ENCODE measurements at places on chromosomes 7 and 10. TPM values are rescaled to one million over a fixed set of nuclear protein-coding genes. Genes with fewer than 3 reads are reported as not detected.

DDC gene
- not detected for total RNA-seq

DNA sequence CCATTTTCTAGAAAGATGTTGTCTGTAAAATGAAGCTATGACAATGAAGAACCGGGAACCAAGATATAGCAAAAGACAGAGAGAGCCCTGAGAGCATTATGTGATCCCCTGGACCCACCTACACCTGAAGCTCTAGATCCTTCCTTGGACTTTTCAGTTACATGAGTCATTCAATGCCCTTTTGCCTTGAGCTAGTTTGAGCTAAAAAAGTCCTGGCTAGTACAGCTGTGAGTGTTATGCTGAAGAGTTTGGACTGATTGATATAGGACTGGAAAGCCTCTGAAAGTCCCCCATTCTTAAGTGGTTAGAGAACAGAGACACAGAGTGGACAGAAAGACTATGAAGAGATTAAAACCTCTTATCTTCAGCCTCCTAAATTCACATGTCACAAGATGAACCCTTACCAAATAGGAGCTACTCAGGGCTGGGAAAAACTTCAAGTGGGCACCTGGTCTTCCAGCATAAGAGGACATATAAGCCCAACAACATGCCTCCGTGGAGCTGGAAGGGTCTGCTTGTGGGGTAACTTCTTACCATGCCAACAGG, 386.8 kb upstream of the NFE2L3 start:
- no peak for ATAC-seq

- no peak for ATAC-seq
Observed at GRCh38 chr7:20793694-20794394, 7.2 kb upstream of the SP8 start.

- no peak for ATAC-seq
Observed at GRCh38 chr10:100510533-100511308, 8.9 kb downstream of the SEC31B start.

PMS2 gene
- 9.2 TPM for total RNA-seq

DENND2A gene
- 83.5 TPM for total RNA-seq

DNA sequence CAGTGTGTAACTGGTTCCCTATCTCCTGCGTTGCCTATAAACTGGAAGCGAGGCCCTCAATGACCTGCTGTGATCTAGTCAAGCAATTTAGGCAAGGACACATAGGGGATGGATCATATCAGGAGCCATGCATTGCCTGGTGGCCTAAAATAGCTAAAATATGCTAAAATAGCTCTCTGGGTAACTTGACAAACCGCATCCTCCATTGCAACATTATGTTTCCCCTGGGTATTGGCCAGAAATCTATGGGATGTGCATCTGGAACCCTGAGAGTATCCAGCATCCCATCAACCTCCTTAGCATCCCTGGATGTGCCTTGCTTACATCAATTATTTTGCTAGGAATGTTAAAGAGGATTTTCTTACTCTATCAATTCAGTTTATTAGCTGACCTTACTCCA, 91.7 kb upstream of the ADCY1 start:
- ATAC-seq = no peak

DNA sequence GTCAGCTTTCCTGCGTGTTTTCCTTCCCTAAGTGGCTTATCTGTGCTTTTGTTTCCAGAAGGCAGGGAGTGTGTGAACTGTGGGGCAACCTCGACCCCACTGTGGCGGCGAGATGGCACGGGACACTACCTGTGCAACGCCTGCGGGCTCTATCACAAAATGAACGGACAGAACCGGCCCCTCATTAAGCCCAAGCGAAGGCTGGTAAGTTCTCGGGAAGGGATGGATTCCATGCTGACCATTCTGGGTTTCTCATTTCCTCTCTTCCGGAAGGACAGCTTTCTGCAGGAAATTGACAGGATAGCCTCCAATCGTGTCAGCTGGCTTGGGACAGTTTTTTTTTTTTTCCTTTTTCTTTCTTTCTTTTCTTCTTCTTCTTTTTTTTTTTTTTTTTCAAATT, 9.4 kb downstream of the GATA3 start:
- no peak for ATAC-seq

DNA sequence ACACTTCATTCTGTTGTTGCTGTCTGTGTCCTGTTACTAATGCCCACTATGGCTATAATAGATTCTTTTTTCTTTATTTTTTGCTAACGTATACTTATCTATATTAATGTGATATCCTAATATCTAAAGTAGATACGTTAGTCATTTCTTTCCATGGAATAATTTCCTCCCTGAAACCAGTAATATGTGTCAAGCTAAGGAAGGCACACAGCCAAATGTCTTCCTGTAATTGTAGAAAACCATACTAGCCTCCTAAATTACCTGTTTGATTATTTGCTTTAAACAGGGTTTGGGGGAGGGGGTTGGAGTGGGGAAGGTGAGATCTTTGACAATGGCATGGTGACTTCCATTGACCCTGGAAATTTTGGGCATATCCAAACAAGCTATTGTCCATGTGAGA, 56.4 kb downstream of the THNSL1 start:
- no peak for ATAC-seq

AEBP1 gene
- total RNA-seq = 202 TPM

GRCh38 chr7:155452505-155453295, 5.2 kb upstream of the EN2 start:
- ATAC-seq = no peak

JCAD gene
- 66.8 TPM for total RNA-seq

FIGNL1 gene
- total RNA-seq = 7.1 TPM

LIPM gene
- not detected for total RNA-seq

DNA sequence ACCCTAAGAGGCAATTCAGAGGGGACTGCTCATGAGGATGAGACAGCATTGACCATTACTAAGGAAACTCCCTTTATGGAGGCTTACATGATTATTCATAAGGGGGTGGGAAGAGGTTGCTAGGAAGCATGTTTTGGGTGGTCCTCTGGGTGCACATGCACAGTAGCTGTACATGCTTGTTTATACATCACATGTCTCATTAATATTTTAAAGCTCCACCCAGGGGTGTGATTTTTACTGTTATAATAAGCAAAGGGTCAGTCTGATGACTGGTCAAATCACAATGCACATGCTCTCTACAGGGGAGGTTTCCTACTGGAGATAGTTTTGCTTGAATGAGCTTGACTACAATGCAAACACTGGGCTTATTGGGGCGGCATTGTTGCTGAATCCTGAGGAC, 23.8 kb upstream of the PPP1R9A start:
- ATAC-seq = no peak

SPDYE1 gene
- not detected for total RNA-seq

All from gastroesophageal sphincter (tissue), 4 donors.